ENCODE measurements at places on chromosomes 4 and X.

DNA sequence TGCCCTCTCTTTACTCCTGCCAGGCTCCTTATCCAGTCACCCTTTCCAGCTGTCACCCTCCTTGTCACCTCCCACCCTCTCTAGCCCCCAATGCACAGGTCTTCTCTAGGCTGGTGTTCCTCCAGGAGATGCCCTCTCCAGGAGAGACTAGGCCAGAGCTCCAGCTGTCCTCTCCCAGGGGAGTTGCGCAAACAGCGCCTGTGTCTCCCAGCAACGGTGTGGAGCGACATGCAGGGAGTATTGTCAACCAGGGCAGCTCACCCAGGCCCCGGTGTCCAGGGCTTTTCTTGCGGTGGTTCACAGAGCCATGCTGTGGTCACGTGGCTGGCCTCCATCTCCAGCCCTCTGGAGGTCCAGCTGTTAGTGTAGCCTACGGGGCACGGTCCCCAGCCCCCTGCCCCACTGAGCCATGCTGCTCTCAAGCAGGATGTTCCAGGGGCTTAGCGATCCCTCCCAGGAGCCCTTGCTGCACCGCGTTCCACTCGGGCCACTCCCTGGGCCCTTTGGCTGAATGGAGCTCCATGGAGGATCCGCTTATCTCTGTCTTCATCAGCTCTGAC is 34.8 kb downstream of the CCNQ start:
- no peak for DNase-seq

DNA sequence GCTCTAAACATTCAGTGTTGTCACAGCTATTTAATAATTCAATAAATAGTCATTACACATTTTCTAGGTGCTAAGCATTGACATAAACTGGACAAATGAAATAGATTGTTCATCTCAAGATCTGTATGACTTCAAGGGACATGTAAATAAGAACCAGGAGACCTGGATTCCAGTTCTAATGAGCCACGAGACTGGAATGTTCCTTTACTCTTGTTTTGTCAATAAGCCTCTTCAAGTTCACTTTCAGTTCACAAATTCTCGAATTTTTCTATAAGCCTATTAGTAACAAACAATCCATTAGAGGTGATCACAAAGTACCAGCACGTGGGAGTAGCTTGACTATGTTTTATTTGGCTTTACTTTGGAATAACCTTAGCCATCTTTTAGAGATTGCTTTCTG is 514.0 kb upstream of the SMIM31 start:
- DNase-seq, result no peak

- DNase-seq, result no peak
These were observed 50.8 kb downstream of the PPEF1 start for GRCh38 chrX:18757956-18758932.

DNA sequence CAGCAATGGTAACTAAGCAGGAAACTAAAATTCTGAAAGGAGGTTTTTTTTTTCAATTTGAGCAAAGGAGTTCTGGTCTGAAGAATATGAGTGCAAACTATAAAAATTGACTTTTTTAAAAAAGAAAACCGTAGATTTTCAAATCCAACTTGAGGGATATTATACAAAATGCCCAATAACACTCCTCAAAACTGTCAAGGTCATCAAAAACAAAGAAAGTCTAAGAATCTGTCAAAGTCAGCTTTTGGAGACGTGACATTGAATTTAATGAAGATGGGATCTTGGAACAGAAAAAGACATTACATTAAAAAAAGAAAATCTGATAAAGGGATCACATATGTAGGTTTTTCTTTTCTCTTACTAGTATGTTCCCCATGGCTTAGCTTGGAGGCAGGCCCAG is 40.4 kb upstream of the AR start:
- no peak for DNase-seq

- DNase-seq, result no peak
These were observed 5.2 kb downstream of the UGDH start for GRCh38 chr4:39522068-39522467.

DNA sequence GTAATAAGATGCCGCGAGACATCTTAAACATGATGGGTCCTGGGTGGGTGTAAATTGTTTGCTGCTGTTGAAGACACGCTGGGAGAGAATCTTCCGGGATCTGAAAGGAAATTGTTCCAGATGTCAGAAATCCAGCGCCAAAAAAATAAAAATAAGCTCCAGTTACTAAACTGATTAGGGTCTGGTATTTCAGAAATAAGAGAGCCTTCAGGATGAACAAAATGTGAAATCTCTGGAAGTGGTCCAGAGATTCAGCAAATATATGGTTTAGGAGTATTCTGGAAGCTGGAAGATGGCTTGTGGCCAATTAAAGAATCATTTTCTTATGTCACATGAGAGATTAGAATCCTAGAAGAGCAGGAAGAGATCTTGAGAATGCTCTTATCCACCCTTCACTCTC is 75.8 kb upstream of the NHS start:
- DNase-seq, result no peak

GRCh38 chrX:142233400-142233799 is 28.3 kb upstream of the MAGEC2 start:
- no peak for DNase-seq
